ENCODE measurements at places on chromosomes 7 and 10.

GRCh38 chr7:68245688-68246087, 1249.1 kb downstream of the TYW1 start:
- no peak for DNase-seq

DNA sequence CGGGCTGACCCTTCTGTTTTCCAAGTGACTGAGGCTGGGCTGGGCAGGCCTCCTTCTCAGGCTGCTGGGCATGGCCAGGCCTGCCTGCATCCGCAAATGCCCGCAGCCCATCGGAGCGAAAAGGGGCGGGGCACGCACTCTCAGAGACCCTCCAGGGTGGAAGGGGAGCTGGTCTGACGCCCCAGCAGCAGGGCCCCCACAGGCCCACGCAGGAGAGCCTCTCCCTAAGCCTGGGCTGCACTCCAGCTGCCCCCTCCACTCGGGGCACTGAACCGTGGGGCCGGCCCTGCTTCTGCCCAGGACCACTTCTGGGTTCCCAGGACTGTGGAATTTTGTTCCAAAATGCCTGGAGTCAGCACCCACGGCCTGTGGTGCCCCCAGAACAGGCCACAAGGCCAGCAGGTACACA, 9.3 kb downstream of the ADAP1 start:
- DNase-seq = no peak

GRCh38 chr10:101284101-101284743, 55.0 kb upstream of the LBX1 start:
- DNase-seq = no peak

DNA sequence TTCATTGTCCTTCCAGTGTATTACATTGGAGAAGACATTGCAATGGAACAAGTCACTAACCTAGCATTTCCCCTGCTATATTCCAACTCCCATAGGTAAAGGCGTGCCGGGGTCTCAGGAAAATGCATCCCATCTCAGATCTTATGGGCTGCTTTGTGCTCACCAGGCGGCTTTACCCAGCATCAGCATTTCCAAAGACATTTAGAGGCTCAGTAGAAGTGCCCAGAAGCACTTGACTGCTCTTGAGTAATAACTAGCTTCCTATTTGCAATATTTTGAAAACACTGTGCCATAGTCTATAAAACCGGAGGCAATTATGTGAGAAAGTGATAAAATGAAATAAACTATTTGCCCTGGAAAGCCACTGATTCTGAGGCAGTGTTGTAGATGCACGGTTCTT, 415.0 kb upstream of the NPVF start:
- no peak for DNase-seq

GRCh38 chr7:133910761-133911160, 216.4 kb upstream of the LRGUK start:
- no peak for DNase-seq

DNA sequence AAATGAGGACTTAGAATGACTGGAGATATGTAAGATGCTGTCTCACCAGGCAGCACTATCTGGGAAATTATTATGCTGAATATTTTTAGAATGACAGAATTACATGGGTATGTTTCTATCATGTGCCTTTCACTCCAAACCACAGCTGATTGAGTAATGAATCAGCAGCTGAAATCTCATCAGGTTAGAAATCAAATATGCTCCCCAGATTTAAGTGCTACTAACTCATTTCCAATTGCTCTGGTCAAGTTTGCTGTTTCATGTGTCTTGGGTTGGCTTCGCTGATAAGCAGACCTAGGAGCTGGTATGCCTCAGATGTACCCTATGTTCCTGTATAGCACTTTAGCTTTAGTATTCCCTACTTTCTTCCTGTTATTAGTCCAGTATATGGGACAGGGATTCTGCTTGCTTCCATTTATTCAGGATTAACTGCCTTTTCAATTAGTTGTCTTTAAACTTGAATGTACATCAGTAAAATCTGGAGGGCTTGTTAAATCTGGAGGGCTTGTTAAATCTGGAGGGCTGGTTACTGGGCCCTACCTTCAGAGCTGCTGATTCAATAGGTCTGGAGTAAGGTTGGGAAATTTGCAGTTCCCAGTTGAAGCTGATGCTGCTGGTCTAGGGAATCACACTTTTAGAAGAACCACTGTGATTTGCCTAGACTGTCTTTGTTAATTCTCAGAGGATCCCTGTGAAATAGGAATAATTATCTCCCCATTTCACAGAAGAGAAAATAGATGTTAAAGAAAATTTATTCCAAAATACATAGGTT, 172.9 kb downstream of the DKK1 start:
- no peak for DNase-seq

DNA sequence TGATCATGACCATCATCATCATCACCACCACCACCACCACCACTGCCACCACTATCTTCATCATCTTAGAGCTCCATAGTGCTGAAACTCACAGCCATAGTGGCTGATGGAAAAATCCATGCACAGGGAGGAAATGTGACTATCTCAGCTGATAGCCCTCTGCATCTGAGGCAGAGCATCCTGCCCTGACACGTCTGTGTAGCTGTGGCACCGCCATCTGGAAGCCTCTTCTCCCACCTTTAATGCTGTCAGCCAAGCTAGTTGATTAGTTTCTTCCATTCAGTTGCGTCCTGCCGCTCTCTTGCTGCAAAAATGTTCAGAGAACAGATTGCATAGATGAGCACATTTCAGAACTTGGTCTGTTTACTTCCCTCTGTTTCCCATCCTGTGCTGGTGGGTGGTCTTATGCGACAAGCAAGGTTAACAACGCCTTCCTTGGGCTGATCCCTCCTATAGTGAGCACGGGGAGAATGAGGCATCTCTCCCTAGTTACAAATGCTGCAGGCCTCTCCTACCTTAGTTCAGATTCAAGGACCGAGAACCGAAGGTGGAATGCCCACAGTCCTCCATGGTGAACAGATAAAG, 478.6 kb downstream of the PLXNA4 start:
- no peak for DNase-seq

GRCh38 chr10:17684537-17684936, 40.6 kb downstream of the STAM start:
- no peak for DNase-seq

GRCh38 chr7:4809091-4809591, 33.7 kb downstream of the AP5Z1 start:
- DNase-seq = no peak

- DNase-seq = no peak
Observed at GRCh38 chr10:73810735-73811465, 498 bp downstream of the NDST2 start.

DNA sequence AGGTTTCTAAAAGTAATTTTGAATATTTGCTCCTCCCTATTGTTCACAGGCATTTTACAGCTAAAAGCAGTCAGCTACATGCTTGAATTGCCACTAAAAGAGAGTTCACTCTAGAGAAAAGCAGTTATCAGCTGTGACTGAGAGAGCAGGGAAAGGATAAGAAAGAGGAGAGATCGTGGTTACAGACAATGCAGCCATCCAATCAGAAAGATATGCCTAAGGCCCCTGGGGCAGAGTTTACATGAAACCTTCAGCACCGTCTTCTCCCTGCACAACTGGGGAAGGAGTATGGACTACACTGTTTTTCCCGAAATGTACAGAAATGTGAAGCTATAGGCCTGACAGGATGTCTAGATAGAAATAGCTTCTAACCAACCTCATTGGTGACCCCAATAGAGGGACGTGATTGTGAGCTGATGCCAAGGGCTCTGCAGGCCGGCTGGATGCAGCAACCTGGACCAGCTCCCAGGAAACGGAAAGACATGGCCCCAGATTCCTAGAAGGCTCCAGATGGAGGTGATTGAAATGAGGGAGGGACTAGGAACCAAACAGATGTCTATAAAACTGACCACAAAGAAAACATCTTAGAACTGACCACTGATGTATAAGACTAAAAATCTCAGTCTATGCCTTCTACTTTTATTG, 3.2 kb upstream of the VSTM4 start:
- no peak for DNase-seq

GRCh38 chr7:157228864-157229422, 90.2 kb downstream of the UBE3C start:
- DNase-seq = no peak

DNA sequence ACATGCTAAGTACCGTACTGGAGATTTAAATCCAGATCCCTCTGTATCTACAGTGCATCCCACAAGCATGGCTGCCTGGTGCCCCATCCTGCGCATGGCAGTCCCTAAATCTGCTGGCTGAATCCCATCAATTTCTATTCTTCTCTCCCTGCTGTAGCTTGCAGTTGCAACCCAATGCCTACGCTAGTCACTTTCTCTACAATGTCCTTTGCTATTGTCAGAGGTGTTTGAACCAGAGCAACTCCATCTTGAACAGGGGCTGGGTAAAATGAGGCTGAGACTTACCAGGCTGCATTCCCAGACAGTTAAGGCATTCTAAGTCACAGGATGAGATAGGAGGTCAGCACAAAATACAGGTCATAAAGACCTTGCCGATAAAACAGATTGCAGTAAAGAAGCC, 461.2 kb downstream of the PLXNA4 start:
- no peak for DNase-seq

DNA sequence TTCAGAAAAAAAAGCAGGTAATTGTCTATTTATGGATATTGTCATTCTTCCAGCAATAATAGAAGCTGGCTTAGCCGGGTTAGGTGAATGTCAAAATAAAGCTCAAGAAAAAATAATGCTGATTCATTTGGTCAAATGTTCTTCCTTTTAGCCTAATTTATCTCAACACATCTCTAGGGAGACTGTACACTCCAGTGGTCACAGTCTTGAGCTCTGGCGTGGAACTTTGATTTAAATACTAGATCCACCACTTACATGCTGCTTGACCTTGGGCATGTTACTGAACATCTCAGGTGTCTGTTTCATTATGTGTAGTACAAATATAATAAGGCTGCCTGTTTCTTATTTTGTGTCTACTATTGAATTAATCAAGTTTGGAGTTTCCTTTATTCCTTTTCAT, 22.0 kb downstream of the PRTFDC1 start:
- no peak for DNase-seq

GRCh38 chr7:326809-327232, 36.9 kb downstream of the FOXL3 start:
- no peak for DNase-seq

DNA sequence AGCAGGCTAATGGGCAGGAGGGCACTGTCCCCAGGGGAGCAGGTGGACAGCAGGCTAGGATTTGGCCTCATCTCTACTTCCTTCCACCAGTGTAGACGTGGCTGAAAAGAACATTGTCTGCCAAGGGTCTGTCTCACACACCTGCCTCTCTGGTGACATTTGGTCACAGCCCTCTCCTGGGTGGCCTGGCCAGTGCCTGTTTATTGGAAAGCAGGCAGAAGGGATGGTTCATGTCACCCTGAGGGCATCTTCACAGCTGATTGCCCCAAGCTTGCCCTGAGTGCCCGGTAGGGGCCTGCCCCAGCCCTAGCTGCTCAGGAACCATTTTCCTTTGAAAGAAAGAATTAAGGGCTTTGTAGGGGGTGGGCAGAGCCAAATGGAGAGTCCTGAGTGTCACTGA, 138.7 kb downstream of the C10orf105 start:
- no peak for DNase-seq

DNA sequence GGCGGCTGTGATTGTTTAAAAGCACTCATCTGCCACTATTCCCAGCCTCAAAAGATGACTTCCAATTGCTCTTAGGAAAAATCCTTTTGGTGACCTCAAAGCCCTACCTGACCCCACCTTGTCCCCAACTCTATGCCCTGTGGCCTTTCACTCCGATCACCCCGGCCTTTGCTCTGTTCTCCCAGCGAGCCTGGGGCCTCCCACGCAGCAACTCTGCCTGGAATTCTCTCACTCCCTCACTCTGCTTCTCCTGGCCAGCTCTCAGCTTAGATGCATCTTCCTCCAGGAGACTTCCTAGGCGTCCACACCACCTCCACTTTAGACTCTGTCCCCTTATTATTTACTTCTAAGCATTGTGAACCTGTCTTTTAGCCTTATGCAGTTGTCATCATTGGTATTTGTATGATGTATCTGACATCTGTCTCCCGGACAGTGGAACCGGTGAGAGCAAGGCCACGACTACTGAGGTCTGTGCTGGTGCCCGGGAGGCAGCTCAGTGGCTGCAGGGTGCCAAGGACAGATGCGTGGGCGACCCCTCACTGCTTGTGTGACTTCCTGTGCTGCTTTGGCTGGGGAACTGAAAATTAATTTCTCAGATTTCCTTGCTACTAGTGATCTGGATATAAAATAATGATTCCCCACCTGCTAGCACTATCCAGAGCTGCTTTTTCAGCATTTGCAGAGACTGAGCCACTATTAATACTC, 63.0 kb downstream of the PIP4K2A start:
- DNase-seq = no peak

DNA sequence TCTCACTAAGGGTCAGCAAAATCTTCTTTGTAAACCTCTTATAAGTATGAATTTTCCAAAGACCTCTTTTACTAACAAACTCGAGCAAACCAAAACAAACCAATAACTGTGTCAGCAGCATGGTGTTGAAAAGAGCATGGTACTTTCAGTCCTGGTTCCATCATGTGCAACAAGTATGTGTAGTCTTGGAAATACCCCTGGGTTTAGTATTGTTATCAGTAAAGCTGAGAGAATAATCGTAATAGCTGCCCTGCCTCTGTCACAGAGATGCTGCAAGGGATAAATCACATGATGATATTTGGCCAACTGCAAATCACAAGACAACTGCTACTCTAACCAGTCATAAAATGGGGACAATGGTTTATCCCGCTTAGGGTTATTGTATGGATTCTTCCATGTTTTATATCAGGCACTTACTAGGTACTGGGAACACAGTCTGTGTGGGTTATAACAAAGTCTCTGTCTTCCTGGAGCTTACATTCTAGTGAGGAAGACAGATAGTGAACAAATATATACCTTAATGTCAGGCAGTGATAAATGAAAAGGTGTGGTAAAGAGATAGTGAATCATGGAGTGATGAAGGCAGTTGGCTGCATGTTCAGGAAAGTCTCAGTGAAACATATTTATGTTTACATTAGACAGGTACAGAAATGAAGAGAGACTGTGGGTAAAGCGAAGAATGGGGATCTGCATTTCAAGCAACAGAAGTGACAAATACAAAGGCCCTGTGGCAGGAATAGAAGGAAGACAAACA, 60.5 kb upstream of the C10orf90 start:
- DNase-seq = no peak

GRCh38 chr10:27638071-27638750, 107.4 kb downstream of the MKX start:
- no peak for DNase-seq
